ENCODE measurements at places on chromosomes 12 and 14.

GRCh38 chr14:74425525-74426201 lies 347 bp downstream of the SYNDIG1L start:
- DNase-seq: no peak

DNA sequence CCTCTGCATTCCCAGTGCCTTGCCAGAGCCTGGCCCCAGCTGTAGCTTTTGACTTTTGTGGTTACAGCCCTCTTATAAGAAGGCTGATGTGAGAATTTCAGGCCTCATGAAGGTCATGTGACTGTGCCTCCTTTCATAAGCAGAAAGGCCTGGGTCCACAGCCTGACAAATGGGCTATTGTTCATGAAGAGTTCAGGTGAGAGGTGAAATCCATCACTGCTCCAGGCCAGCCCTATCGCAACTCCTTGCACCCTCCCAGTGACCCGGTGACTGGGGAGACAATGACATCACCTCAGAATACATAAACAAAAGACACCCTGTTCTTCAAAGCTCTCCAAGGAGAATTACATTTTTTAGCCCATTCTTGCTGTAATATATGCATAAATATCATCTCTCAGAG lies 321.5 kb downstream of the PCNX1 start:
- DNase-seq: no peak

- no peak for DNase-seq
These were observed 24.0 kb downstream of the GABARAPL1 start for GRCh38 chr12:10236720-10237119.

GRCh38 chr12:106046947-106047346 lies 91.8 kb downstream of the NUAK1 start:
- DNase-seq: no peak

GRCh38 chr14:84397631-84398030 lies 1132.3 kb upstream of the FLRT2 start:
- no peak for DNase-seq

GRCh38 chr14:96911499-96912149 lies 114.4 kb downstream of the VRK1 start:
- DNase-seq: no peak

DNA sequence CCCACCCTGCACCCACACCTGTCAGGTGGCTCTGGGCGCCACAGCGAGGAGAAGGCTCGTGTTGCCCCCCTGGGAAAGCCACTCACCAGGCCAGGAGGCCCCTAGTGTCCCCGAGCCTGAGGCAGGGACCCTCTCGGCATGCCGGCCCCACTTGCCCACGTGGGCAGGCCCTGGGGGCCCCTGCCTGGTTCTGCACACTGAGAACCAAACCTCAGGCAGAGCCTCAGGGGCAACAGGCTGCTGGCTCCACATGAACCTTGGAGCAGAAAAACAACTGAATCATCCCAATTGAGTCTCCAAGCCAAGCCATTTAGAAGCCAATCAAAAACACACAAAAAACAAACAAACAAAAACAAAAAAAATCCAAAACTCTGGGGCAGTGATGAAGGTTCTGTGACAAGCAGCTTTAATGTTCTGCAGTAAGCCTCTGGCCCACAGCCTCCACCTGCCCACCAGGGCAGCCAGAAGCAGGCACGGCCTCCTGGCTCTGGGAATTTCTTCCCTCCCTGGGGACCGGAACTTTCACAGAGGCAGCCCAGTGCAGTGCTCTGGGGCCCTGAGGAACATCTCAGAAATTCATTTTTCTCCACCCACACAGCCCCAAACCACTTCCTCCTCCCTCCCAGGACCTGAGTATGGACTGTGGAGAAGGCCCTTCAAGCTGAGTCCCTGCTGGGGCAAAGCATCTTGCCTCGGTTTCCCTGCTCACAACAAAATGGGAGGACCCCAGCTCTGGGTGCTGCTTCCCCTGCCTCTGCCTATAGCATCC lies 90.2 kb downstream of the CHGA start:
- no peak for DNase-seq

DNA sequence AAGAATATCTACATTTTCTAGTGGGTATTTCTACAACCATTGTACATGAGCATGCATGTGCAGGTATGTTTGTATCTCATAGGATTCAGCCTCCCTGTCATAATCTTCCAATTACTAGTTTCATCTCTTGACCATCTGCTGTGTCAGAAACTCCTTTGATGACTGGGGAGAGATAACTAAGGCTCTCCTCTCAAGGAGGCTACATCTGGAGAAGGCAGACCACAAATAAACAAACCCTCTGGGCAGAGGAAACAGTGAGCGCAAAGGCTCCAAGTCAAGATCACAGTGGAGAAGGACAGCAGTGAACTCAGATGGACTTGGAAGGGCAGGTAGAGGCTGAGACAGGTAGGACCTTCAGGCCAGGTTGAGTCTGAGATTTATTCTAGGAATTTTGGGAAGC lies 166.4 kb downstream of the PELI2 start:
- DNase-seq: no peak

DNA sequence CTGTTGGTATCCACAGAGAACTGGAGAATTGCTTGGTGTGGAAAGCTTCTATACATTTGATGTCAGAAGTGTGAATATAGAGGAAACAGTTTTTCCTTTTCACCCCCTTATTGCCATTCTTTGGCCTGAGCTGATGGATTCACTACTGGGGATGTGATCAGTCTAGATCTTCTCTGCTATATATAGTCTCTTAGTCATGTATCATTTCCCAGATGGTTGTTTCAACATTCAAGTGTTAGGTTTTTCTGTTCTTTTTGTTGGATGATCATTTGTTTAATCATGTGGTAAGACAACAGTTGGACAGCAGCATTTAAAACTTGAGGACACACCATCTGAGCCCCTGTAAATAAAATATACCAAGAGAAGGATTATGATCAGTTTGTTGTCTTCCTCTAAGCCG lies 29.6 kb downstream of the TMX1 start:
- no peak for DNase-seq

DNA sequence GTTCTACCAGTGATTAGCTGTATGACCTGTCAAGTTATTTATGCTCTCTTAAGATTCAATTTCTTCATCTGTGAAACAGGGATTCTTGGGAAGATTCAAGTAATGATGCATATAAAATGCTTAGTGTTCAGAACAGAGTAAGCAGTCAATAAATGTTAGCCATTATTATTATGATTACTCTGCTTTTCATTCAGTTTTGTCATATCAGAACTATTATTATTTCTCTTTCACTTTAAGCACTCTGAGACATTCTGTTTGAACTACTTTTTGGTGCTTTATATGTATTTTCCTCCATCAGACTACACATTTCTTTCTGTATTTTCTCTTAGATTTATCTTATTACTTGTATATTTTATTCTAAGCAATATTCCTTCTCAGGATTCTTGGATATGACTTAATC lies 81.2 kb downstream of the CFAP54 start:
- DNase-seq: no peak

GRCh38 chr12:3697311-3697870 lies 55.5 kb downstream of the CRACR2A start:
- no peak for DNase-seq

- no peak for DNase-seq
These were observed 173.2 kb upstream of the PWP1 start for GRCh38 chr12:107512391-107512790.

- DNase-seq: no peak
These were observed 33.6 kb downstream of the KCNH5 start for GRCh38 chr14:63011623-63012022.

DNA sequence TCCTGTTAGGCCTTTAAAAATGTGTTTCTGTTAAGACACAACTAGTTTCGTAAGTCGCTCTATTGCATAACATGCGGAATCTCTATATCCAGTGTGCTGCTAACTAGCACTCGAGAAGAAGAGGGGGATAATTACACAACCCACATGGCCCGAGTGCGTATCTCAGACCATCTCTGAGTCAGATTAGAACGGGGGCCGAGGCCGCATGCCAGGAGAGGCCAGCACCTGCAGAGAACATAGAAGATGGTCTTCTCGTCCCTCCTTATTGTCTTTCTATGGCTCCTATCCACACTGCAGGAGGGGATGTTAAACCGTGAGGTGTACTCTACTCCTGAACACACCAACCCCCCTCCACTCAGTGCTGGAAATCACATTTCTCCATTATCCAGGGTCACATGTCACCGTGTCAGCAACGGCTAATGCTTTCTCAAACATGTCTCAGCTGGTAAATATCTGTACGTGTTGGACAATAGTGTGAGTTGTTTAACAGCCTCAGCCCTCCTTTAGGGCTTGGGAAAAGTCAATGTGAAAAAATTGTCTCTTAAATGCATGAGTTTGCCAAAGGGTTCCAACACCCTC lies 56.3 kb downstream of the CCDC88C start:
- DNase-seq: no peak

DNA sequence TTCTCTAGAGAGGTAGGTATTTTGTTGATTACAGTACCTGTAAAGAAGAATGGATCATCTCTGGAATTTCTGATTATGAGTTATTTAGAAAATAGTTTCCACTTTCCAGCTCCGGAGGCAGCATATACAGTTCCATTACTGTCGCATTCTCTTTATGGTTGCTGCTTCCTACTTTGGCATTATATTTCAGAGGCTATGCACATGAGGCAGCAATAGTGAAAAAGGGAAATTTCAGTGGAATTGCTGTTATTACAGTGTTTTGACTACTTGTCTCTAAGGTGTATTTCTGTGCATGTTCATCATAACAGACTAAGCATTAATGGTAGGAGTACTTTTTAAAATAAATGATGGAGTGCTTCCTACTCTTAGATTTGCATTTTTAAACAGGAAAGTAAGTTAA lies 10.2 kb downstream of the GNG2 start:
- no peak for DNase-seq

DNA sequence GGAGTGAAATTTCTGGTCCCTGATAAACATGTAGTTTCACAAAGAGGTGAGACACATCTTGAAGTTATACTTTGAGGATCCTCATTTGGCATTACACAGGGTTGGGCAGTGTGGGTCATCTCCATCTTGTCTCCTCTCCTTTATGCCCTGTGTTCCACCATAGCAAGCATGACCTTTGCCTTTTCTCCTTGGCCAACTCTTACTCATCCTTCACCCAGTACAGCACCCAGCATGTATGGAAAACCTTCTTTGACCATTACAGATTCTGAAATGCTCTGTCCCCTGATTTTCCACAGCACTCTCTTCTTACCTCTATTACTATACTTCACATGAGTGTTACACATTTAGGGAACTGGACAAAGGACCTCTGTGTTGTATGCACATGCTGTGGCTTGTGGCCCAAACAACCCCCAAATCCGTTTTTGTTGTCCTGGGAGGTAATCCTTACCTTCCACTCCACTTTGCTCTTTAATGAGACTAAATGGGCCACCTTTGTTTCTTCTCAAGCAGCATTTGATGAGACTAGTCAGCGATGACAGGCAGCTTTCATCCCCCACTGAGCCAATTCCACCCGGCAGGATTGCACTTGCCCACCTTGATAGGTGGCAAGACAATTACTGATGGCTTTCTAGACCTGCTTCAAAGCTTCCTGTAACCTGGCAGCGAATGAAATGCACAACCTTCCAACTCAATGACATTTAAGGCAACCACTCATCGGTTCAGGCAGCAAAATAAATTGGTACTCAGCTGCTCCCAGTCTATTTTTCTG lies 163.5 kb downstream of the MON2 start:
- DNase-seq: no peak

DNA sequence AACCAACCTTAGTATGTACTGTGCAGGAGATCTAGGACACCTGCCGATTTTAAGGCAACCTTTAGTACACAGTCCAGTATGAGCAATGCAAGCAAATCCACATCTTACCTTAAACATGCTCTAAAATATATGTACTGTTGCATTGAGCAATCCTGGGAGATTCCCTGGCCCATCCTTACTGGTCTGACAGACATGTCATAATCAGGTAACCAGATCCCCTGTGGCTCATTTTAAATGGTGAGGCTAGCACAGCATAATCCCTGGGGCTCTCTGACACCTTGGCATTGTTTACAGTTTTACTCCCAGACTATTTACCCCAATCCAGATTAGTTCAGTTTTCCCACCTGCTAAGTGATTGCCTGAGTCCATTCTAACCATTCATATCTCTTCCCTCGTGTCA lies 15.1 kb downstream of the BMAL2 start:
- DNase-seq: no peak

DNA sequence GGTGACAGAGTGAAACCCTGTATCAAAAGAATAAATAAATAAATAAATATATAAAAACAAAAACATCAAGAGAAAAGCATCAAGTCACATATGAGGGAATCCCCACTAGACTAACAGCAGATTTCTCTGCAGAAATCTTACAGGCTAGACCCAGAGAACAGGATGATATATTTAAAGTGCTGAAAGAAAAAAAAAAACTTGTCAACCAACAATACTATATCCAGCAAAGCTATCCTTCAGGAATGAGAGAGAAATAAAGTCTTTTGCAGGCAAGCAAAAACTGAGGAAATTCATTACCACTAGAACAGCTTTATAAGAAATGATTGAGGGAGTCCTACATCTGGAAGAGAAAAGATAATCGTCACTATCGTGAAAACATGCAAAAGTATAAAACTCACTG lies 6.4 kb upstream of the SFSWAP start:
- no peak for DNase-seq

GRCh38 chr12:4943067-4943937 lies 33.6 kb downstream of the KCNA1 start:
- DNase-seq: no peak

DNA sequence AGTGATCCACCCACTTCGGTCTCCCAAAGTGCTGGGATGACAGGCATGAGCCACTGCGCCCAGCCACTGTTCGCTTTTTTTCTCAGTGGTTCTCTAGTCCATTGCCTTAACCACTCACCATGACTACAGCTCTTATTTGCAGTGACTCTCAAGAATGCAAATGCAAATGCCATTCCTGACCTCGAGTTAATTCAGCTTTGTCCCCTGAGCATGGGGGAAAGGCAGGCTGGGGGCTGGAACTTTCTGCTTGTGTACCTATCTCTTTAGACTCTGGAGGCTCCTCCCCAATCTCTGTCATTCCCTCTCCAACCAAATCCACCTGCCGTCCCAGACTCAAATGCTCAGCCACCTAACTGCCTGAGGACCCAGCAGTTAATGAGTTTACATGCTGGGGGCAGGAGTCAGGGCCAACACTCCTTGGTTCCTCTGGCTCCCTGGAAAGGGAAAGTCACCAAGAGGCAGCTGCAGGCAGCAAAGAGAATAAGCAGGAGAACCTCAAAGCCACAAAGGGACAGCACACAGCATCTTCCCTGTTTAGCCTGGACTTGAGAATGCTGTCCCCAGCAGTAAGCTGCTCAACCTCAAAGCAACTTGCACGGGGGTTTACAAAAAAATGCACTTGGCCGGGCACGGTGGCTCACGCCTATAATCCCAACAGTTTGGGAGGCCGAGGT lies 5.3 kb upstream of the HNF1A start:
- no peak for DNase-seq

DNA sequence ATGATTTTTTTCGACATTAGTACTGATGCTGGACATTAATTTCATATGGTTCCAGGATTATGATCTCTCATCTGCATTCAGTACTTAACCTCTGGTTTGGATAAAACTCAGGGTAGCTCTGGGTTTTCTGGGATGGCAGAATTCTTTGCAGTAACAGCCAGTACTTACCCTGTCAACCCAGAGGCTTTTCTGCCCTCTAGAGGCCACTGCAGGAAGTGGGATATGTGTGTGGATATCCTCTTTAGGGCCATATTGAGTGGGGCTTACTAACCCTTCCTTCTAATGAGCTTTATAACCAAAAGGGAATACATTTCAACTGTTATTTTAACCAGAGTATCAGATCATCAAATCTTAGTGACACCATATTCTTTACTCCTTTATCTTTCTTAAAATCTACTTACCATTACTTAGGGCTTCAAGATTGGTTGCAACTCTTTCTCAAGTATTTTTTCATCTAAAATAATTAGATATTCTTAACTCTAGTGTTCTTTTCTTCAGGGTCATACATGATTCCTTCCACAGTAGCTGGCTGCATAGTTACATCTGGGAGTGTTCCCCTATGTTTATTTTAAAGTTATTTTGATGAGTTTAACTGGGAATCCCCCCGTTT lies 488.0 kb upstream of the STXBP6 start:
- no peak for DNase-seq

All from hematopoietic multipotent progenitor cell treated with erythropoietin and hydrocortisone succinate and interleukin-3 and kit ligand, for 17 days (in vitro differentiated cells).